Uterus (tissue), 4 donors: ENCODE measurements at places on chromosomes 2 and 18.

DNA sequence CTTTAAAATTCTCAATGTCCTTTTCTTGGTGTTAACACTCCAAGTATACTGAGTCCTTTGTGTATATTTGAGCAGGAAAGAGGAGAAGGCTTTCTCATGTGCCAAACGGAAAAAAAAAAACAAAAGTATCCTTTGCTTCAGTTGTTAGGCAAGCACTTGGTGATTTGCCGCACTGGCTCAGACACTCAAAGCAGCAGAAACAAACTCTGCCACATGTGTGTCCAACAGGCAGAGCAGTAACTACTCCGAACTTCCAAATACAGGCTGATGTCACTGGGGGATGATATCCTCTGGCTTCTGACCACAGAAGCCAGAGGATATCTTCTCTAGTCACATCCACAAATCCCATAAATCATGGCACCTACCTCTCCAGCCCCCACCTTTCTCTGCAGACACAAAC lies 108.0 kb upstream of the SALL3 start:
- no peak for DNase-seq

- DNase-seq: no peak
Measured at GRCh38 chr2:32523686-32524085, 104.2 kb upstream of the TTC27 start.

GRCh38 chr2:25339211-25339674 lies 2.5 kb downstream of the DNMT3A start:
- no peak for DNase-seq

GRCh38 chr2:160516547-160517365 lies 23.1 kb upstream of the RBMS1 start:
- DNase-seq: peak; percentile 43

GRCh38 chr18:75105551-75106254 lies 103.2 kb downstream of the PTGR3 start:
- DNase-seq: no peak

GRCh38 chr2:200065477-200065876 lies 110.1 kb downstream of the MAIP1 start:
- no peak for DNase-seq

- no peak for DNase-seq
Measured at GRCh38 chr2:161965994-161966393, 108.0 kb downstream of the DPP4 start.

DNA sequence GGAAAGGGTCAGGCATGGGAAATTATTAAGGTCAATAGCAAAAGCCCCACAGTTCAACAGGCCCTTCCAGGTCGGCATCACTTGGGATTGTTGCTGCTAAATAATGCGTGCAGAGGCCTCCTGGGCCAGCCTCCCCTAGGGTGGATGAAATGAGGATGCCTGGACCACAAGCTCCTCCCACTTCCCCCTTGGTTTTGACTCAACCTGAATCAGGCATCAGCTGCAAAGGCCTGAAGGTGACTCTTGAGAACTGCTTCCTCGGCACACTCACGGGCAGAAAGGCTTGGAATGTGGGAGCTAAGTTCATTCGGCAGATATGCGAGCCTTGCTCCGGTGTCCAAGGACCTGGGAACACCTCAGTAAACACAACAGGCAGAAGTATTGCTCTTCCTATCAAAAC lies 69.3 kb downstream of the MBP start:
- DNase-seq: no peak

DNA sequence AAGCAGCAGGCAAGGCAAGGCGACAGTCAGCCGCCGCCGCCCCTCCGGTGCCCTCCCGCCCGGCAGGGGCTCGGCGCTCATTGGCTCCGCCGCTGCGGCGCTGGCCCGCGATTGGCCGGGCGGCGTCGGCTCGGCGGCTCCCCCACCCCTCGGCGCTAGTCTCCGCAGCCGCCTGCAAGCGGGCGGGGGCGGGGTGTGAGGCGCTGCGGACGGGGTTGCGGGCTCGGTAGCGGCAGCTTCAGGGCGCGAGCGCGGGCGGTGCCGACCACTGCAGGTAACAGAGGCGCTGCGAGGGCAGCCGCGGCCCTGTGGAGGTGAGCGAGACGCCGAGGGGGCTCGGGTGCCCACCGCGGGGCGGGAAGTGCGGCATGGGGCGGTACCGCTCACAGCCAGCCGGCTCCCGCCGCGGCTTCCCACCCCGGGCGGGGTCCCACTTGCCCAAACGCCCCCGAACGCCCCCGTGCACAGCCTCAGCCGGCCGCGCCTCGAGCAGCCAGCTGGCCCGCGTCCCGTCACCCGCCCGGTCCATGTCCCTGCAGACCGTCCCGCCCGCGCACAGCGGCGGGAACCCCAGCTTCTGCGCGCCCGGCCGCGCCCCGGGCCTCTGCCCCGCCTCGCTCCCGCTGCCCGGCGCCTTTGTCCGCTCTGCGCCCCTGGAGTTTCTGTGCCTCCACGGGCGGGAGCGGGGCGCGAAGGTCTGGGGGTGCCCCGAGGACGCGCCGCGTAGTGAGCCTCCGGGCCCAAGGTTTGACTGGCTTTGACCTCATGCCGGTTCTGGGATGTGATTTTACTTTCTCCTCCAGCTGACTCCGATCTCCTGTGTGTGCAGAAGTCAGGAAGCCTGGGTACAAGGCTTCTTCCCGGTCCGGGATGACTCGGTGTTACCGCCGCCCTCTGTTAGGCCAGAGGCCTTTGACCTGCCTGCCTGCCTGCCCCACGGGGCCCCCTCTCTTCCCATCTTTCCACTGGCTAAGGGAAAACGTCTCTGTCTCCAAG lies at the start of gene SANBR:
SANBR (plus strand) TSS at position 158 of the 996 bp plus-strand sequence. CDS start 4,480 bp downstream, outside the sequence.
- peak; percentile 63 for DNase-seq

DNA sequence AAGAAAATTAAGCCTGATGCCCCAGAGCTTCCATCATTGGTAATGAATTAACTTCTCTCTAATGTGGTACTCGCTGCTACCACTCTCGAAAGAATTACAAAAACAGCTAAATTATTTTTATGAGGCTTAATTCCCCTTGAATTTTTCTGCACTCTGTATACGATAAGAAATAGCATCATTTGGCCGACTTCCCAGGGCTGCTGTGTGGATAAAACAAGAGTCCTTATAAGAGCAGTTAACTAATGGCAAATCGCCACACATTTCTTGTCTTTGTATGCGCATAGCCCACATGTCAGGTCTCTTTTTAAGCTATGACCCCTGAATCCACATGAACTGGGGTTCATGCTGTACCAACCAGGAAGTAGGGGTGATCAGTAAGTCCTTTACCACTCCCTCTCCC lies 668.4 kb downstream of the TMEM182 start:
- DNase-seq: no peak

DNA sequence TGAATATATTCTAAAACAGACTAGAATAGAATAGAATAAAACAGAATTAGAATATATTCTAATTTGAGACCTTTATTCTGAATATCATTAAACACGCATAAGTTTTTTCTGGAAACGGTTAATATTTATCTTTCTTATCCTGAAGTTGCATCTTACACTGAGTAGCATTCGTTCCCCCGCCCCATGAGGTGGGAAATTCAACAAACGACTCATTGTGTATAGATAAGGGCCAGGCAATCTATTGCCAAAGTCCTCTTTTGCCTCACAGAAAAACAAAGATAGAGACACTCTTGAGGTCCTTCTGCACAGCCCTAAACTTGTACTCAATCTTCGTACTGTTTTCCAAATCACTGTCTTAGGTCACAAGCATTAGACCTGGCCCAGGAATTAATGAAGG lies 98.1 kb downstream of the COL6A3 start:
- DNase-seq: no peak

GRCh38 chr18:46727177-46727576 lies 29.7 kb downstream of the ST8SIA5 start:
- DNase-seq: no peak

GRCh38 chr2:122080871-122081270 lies 325.4 kb downstream of the TSN start:
- no peak for DNase-seq

DNA sequence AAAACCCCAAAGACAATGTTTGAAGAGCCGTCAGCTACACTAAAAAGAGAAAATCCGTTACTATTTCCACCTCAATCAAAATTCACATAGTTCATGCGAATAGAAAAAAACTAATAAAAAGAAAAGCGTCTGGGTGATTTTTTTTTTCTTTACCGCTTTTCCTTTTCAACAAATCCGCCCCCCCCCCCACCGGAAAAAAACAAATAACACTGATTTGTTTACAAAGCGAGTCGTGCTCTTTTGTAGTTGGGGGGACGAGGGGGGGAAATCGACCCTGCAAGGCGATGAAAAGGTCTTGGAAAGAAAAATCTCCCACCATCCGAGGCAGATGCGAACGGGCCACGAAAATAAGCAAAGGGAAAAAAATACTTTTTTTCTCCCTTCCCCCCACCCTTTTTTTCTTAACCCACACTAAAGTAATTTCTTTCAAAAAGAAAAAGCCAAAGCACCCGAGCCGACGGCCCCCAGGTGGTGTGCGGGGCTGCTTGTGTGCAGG lies 638 bp downstream of the ZNF521 start:
- no peak for DNase-seq

DNA sequence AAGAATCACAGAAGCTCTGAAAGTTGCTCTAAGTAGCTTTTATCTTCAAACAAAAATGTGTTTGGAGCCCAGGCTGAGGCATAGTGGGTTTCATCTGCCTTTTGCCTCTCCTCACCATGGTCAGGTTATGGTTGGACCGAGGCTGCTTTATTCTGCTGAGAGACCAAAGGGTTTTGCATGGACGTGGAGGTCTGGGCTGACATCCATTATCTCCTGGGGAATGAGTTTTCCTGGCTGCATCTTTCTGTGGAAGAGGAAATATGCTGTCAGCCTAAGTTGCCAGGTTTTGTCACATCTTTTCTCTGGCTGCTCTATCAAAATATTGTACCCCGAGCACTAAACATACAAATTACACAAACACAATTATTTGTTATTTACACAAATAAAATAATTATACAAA lies 223.2 kb downstream of the LDLRAD4 start:
- DNase-seq: no peak

DNA sequence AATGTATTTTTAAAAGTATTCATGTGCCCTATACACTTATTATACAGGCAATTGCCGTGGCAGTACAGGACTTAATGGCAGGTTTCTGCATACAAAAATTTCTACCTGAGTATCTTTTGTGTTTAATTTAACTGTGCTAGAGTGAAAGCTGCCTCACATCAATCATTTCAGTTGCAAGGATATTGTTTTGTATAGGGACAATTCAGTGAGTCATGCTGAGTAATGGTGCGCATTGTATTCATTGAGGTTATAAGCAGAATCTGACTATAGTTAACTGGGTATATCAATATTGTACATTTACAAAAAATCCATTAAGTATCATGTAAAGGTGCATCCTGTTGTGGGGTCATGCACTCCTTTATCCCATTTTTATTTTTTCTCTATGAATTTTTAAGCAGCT lies 121.5 kb downstream of the GCA start:
- DNase-seq: no peak

GRCh38 chr2:205245001-205245400 lies 437.3 kb upstream of the NRP2 start:
- DNase-seq: no peak

GRCh38 chr2:207673431-207673830 lies 38.0 kb upstream of the CCNYL1 start:
- DNase-seq: no peak

DNA sequence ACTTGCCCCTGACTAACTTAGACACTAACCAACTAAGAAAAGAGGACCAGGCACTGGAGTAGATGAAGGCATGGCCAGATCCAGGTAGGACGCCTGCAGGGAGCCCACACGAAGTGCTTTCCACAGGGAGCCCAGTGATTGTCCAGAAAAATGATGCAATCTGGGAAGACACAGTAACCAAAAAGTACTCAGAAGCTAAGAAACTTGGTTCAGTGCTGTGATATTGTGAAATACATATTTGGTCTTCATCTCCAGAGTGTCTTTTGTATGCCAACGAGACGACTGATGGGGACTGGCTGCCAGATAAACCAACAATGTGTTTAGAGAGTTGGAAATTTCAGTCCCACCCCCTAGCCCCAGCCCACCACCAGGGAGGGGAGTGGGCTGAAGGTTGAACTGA lies 135.0 kb downstream of the SP3 start:
- DNase-seq: peak; percentile 30

GRCh38 chr2:236745420-236746210 lies 176.0 kb downstream of the ACKR3 start:
- DNase-seq: no peak

DNA sequence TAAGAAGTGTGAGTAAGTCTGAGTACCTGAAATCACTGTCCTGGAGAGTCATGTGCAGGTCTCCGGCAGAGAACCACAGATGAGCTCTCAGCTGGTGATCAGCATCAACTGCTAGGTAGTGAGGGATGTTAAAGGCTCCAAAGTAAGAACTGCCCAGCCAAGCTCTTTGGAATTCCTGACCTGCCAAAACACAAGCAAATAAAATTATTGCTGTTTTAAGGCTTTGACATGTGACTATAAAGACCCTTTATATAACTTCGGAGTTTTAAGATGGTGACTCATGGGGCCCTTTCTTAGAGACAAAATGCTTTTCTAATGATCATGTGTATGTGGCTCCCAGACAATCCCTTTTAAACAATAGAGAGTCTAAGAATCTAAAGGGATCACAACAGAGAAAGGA lies 855.7 kb downstream of the TRIB2 start:
- DNase-seq: no peak

DNA sequence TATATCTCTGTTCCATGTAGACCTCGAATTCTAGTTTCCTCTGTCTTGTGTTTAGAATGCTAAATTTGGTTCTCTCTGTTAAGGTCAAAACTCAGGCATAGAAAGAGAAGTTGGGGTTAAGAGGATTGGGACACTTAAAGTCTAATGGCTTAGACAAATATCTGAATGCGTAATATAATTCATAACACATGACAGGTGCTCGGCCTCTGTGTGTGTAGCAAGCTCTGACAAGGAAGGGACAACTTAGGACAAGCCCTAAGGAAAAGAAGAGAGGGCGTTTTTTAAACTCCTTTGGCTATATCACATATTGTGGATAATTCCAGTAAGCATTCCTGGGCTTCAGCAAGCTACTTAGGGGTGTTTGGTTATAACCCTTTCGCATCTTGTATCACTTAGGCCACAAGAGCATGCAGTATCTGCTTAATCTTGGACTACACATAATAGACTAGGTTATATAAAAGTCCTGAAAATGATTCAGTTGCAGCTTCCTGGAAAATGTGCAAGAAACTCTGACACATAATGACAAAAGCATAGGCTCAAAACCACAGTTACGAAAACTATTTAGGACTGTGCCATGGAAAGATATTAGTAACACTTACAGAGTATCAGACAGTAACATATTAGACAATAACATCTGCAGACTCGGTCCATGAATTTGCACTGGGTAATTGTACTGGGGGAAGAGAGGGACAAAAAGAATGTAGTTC lies 16.1 kb upstream of the CREB1 start:
- DNase-seq: no peak

DNA sequence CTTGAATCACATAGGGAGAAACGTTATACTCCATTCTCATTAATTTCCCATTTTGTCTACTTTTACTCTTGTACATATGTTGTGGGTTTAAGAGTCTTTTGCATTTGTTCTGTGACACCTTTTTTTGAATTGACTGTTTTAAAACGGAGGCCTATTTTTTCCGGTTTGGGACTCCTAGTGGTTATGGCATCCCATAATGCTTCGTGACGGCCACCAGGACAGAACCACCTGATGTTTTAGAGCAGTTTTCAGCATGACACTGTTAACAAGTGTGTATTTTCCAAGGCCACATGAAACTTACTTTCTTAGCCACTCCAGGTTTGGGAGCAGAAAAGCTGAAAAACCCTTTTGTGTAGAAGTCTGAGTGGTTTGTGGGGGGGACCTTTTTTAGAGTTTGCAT lies 8.4 kb downstream of the SOX11 start:
- no peak for DNase-seq
